ENCODE measurements at places on chromosomes 7 and 10.

DNA sequence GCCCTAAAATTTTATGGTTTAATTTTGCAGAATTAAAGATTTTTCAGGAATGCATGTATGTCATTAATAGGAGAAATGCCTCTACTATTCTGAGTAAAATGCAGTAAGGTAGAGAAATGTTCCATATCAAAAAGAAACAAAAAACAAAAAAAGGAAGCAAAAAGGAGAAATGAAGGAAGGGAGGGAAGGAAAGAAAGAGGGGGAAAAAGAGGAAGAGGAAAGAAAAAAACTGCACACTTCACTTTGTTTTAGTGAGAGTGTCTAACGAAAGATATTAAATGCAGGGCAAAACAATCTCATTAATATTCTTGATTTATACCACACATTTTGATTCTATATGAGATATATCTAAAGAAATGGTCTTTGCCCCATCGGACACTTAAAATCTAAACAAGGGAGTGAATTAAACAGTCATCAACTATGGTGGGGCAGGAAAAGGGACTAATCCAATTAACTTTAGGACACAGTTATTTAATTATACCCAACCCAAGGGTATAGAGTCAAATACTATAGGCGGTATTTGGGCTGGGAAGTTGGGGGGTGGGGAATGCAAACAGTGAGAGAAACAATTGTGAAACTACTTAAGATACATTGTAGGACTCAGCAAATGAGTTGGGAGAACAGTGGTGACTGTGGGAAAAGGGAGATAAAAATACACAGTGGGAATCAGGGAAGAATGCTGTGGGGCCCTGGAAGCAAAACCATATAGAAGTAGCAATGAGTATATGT, 27.0 kb downstream of the IMMP2L start:
- no peak for DNase-seq

DNA sequence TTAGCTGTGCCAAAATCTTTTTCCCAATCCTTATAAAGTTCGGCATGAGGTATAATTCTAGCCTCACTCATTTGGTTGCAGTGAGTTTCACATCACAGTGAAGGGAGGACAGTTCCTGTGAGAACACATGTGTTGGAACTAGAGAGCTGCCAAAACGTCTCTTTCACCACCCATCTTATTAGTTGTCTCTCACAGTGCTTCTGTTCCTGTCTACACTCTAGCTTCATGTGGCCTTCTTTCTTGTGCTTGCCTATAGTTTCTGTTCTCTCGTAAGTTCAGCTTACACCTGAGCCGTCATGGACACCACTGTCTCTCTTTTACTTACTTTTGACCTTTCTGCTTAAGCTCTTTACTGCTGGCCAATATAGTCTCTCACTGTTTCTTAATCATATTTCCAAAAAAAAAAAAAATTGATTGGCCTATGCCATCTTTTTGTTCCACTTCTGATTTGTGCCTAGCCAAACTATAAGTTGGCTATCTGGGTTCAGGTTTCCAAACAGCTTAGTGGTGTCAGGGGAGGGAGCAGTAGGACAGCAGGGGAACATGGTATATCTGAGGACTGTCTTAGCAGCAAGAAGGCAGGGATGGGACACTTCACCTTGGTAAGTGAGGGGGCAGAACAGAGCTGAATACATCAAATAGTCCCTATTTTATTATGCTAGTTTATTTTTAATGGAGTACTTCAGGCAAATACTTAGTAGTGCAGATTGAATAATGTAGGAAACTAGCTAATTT, 38.0 kb downstream of the ZNRF2 start:
- DNase-seq = no peak

GRCh38 chr7:151837285-151838042, 39.5 kb downstream of the PRKAG2 start:
- DNase-seq = no peak

DNA sequence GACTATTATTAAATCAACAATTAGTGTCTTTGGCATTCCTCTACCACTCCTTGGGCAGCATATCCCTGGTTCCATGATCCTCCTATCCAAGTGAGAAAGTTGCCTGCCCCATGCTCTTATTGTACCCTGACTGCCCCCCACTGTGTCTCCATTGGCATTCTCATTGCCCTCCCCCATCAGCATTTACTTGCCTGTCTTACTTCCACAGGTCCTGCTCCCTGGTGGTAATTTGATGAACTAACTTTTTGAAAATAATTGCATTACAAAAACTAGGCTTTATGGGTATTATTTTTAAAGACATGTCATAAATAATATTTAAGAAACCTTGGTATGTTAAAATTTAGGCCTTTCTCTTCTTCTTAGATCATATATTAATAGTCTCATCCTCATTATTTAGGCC, 346.4 kb downstream of the PCLO start:
- no peak for DNase-seq

GRCh38 chr10:114489521-114490310, 85.4 kb upstream of the AFAP1L2 start:
- no peak for DNase-seq

DNA sequence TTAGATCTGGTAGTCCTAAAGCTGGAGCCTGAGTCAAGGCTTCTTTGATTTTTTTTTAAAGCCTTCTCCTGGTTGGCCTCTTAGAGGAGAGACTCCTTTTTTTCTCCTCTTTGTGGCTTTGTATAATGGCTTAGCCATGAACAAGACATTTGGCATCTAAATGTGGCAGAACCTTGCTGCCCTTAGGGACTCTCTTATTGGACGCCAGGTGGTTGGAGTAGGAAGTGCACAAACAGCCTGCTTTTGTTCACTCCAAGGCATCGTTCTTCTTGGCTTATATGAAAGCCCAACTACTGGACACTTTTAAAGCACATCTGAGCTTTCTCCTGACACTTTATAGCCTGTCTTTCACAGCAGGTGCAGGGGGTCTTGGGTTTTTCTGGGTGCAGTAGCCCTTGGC, 25.0 kb downstream of the ZPBP start:
- peak; percentile 46 for DNase-seq

GRCh38 chr10:44881649-44882048, 29.5 kb upstream of the TMEM72 start:
- DNase-seq = no peak

- DNase-seq = no peak
Measured at GRCh38 chr10:1274111-1274661, 218.0 kb downstream of the WDR37 start.

- DNase-seq = no peak
Measured at GRCh38 chr7:70726294-70726693, 405.6 kb upstream of the GALNT17 start.

DNA sequence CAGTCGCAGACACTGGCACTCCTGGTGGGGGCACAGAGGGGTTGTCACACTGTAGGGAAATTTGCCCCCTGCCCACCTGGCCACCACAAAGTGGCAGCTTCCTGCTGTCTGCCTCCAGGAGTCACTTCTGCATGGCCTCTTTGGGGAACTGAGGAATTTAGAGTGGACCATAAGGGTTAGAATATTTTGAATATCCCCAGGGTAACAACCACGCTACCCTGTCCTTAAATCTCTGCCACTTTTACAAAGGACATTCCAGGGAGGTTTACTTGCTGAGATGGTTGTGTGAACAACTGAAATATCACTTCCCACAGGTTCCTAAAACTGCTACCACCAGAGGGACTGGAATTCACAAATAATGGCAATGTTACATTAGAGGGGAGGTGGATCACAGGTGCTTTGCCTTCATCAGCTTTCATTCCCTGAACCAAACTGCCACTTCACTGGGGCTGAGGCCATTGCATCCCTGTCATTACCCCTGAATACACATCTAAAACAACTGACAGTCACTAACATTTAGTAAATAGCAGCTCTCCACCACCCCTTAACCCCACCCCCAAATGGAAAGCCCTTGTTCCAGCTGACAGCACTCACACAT, 88.1 kb upstream of the IFRD1 start:
- no peak for DNase-seq

GRCh38 chr7:133645884-133646391, 393.1 kb downstream of the EXOC4 start:
- no peak for DNase-seq

Measured in NCI-H774 (cell line).